Inflammatory macrophage treated with lipopolysaccharide for 1 hour (primary cell): ENCODE measurements at places on chromosomes 1 and 21.
A peak's percentile ranks its signal among the peaks of the same experiment; 100 is the strongest.

GRCh38 chr1:175415129-175415712 is 222.6 kb upstream of the KIAA0040 start:
- no peak for DNase-seq

DNA sequence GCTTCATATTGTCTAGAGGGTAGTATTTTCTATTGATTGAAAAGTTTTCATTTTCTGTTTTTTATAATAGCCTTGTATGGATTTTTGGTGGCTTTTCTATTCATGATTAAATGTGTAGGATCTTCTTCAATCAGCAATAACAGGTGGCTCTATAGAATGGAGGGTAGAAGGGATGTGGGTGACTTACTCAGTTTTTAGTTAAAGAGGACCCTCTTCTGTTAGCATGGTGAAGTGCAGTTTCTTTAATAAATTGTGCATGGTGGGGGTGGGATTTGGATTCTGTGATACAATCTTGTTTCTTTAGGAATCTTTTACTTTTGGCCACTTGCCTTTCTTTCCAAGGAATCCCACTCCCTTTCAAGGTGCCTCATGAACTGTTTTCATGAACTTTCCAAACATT is 64.7 kb downstream of the SLC35A3 start:
- no peak for DNase-seq

DNA sequence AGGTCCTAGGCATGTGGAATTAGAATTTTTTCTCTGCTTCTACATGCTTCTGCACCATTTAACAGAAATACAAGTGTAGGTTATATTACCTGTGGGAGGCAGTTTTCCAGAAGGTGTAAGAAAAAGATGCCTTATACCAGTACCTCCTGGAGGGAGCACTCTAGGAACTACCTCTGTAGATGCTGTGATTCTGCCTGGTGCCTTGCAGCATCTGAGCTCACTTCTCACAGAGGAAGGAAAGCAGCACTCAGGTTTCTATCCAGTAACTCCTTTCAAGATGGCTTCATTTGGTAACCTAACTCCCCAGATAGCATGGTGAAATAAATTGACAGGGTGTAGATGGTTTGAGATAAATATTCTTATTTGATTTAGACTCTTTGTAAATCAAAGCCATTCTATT is 50.3 kb downstream of the GIPC2 start:
- DNase-seq, result no peak

GRCh38 chr1:9183898-9184297 is 50.7 kb upstream of the H6PD start:
- DNase-seq, result no peak

GRCh38 chr1:77888781-77889642 is 588 bp downstream of the NEXN start:
- no peak for DNase-seq

DNA sequence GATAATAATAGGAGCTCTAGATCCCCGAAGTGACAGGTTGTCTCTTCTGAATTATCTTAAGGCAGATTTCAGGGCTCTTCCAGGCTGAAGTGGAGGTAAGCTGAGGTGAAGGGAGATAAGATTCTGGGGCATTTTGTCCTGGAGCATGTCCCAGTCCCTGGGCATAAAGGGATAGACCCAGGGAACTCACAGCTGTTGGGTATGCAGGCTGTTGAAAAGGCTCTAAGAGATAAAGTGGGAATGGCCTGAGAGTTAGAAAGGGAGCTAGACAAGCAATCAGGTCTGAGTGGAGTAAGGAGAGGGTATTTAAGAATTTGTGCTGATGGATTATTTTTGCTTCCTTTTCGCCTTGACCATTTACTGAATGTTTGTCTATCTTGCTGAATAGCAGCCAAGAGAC is 123.7 kb downstream of the NOS1AP start:
- no peak for DNase-seq

GRCh38 chr1:163410073-163410999 is 88.6 kb downstream of the NUF2 start:
- DNase-seq, result peak; percentile 63

DNA sequence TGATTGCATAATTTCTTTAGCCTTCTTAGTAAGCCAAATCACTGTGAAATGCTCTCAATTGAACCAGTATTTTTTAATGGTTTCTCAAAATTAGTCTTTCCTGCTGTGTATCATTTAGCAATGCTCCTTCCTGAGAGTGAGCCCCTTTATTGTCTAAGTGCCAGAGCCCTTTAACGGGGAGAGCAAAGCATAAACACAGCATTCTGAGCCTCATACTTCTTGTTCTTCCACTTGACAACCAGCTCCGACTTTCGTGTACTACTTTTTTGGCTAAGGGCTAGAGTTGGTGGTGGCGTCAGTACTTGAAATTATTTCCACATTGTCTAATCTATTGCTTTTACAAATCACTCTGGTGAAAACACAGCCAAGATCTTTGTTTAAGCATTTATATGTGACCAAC is 299.0 kb downstream of the TPR start:
- DNase-seq, result no peak

DNA sequence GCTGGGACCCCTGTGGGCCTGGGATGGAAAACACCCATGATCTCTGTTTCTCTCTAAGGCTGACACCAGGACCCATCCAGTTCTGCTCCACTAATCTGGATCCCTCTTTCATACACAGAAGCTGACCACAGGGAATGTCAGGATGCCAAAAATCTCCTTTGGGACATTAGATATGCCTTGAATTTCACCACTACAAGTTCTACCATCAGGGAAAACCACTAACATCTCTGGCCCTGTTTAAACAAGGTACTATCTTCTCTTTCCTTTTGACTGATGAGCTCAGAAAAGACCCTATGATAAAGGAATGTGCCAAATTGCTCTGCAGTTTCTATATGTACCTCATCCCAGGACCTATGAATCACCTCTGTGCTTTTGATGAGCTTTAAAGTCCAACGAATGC is 10.2 kb upstream of the PLXNA2 start:
- no peak for DNase-seq

GRCh38 chr1:7120863-7121621 is 335.8 kb downstream of the CAMTA1 start:
- no peak for DNase-seq

GRCh38 chr1:14120895-14121294 is 420.9 kb downstream of the PRDM2 start:
- peak; percentile 11 for DNase-seq

GRCh38 chr1:55484173-55484572 is 269.0 kb upstream of the USP24 start:
- DNase-seq, result no peak

DNA sequence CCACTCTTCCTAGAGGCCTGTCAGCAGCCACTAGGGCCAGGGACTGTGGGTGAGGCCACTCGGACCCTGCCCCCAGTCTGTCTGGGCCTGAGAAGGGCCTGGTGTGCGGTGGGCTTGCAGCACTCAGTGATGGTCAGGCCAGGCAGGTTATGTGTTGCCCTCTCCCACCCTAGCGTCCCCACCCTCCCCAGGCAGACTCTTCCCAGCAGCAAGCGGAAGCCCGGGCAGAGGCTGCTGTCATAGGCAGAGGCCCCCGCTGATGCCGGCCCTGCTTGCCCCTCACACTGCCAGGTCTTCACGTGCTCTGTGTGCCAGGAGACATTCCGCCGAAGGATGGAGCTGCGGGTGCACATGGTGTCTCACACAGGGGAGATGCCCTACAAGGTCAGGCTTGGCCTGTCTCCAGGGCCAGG is 6.6 kb downstream of the ZBTB48 start:
- DNase-seq, result no peak

DNA sequence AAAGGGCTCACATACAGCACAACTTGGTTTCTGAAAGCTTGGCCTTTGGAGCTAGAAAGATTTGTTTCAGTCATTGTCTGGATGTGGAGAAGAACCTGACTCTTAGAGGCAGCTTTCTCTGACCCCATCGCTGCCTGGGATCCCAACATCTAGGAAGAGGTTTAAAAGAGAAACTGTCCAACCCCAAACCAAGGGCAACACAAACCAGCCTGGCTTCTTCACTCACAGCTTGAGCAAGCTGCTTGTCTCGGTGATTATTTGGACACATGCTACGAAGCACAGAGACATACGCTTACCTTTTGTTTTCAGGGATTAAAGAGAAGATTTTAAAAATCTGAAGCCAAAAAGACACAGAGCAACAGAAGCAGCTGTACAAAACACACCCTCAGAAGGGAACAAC is 109.8 kb downstream of the ETS2 start:
- no peak for DNase-seq

DNA sequence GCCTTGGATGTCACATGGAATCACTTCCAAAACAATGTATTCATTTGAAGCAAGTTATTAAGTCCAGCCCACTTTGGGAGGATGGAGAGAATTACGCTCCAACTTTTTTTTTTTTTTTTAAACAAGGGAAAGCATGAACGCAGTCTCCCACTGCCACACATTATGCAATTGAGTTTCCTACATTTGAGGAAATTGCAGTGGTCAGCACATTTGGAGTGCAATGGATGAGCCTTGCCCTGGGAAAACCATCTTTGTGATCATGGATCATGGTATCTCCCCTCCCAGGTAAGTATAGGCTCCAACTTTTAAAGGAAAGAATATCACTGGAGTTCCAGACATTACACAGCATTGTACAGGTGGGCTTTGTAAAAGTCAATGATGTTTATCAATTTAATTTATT is 26.7 kb downstream of the MAP10 start:
- no peak for DNase-seq

DNA sequence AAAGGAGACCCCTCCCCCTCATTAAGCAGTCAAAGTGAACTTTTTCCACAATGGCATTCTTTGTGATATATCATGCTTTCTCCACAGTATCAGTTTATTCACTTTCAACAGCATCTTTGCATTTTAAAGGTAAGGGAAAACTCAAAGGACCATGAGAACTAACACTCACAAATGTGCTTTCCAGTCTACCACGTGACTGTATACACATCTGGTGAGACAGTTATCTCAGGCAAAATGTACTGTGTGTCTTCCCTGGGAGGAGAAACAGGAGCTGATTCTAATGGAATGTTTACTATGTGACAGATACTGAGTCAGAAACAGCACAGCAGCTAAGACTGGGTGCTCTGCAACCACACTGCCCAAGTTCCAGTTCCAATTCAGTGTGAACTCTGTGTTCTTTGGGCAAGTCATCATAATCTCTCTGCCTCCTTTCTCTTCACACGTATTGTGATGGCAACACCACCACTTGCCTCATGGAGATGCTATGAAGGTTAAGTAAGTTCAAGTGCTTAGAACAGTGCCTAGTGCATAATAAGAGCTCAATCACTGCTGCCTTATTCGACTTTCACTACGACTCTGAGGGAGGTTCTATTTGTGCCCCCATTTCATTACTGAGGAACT is 79.0 kb downstream of the SLC45A1 start:
- peak; percentile 36 for DNase-seq

- DNase-seq, result no peak
Measured at GRCh38 chr1:178267646-178268094, 173.8 kb downstream of the RASAL2 start.

DNA sequence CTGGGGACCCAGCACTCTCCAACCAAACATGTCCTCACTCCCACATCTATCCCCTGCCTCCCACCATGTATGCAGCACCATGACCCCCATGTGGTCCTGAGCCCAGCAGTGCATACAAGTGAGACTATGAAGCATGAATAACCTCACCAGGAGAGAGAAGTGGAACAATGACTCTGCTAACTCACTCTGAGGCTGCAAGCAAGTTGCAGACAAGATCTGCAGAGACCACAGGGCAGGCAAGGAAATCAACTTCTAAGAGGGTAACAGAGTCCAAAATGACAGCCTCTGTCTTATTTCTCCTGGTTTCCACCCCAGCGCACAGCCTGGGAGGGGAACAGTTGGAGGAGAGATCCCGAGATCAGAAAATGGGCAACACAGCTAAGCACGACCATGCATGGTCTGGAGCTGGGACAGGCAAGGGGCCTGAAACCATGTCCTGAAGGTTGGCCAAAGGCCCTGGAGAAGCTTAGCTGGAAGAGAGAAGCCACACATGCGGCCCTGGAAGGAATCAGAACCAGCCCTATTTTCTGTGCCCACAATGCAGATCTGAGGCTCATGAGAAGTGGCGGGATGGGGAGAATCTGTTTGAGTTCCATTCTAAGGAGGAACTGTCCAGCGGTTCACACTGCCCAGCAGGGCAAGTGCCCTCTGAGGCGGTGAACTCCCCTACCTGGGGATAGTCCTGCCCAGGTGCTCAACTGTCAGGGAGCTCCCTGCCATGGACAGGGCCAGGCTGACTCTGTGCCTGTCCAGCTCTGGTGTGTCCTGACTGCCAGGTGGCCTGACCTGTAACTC is 12.5 kb upstream of the REN start:
- DNase-seq, result no peak

DNA sequence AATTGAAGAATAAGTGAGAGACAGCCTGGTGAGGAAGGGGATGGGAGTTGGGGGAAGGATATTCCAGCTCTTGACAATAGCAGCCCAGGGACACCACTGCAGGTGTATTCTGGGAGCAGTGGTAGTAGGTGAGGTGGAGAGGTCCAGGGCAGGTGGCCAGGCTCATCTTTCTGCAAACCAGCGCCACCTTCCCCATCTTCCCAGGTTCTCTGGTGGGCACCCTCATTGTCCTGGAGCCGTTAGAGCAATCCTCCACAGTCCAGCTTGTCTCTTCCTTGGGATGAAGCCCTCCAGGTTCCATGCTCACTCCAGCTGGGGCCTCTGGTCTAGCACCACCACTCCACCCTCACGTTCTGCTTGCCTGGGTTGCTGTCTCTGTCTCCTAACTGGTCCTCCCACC is 97.0 kb downstream of the IER5 start:
- DNase-seq, result no peak

DNA sequence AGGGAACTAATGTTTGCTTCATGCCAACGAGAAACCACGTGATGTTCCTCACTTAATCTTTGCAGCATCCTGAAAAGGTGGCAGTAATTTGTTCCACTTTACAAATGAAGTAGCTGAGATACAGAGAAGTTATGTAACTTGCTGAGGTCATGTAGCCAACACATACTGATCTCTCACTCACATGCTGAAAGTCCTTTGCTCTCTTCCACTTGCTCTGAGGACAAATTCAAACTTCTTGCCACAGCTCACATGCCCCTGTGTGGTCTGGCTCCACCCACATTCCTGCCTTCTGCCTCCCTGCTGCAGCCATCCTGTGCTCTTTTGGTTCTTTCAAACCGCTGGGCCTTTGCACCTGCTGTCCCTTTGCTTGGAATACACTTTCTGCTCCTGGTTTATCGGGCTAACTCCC is 55.4 kb downstream of the TMCO4 start:
- DNase-seq, result peak; percentile 11

- peak; percentile 96 for DNase-seq
Measured at GRCh38 chr1:152458384-152459185, 44.5 kb upstream of the CRNN start.

DNA sequence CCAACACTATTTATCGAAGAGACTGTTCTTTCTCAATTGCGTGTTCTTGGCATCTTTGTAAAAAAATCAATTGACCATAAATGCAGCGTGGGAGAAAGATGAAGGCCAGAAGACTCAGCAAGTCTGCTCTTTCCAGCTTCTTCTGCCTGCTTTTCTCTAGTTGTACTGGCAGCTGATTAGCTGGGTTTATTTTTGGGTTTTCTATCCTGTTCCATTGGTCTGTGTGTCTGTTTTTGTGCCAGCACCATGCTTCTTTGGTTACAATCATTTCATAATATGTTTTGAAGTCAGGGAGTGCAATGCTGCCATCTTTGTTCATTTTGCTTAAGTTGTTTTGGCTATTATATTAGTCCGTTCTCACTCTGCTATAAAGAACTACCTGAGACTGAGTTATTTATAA is 201.8 kb upstream of the B3GALT2 start:
- no peak for DNase-seq
